ENCODE measurements at places on chromosomes 5 and 9.

DNA sequence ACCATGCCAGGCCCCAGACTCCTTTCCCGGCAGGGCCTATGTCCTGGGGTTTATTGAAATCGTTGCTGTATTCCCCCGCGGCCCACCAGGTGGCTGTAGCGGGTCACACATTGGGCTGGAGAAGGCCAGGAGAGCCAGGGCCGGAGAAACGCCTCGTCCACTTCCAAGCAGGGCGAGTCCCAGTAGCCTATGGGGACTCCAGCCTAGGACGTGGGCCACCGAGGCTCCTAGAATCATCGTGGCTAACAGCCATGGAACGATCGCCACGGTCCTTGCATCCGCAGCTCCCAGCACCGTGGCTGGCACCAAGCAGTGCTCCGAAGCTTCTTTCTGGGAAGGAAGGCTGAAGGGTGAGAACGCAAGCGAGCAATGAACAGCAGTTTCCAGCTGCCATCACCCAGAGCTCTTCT lies 87.7 kb downstream of the ENTREP1 start:
- H3K4me3 ChIP-seq: no peak overlapping the region
- no peak for DNase-seq
- no peaks in the 10 kb centered on the region for H3K4me1 ChIP-seq
- no peaks in the 10 kb centered on the region for H3K27me3 ChIP-seq
- no peak overlapping the region for H3K27ac ChIP-seq

- H3K27me3 ChIP-seq: no peaks in the 10 kb centered on the region
- no peak for DNase-seq
- no peaks in the 10 kb centered on the region for H3K36me3 ChIP-seq
- no peak overlapping the region for H3K27ac ChIP-seq
Observed at GRCh38 chr5:31047007-31047406, 146.5 kb upstream of the CDH6 start.

DNA sequence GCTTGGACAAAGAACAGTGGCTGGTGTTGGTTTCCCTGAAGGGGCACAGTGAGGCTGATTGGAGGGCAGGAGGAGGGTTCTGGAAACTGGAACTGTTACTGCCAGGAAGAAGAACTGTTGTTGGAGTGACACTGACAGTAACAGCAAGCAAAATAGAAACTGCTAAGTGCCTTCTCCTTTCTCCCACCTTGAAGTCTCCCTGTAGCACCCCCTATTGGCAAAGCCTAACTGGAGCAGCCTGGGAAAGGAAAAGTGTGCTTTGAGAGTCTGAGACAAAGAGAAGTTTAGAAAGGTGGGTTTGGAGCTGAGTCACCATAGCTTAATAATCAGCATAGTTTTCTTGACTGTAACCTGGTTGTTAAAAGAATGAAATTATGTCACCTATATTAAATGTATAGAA lies 2.5 kb upstream of the TMEM174 start:
- no peaks in the 10 kb centered on the region for H3K4me1 ChIP-seq
- no peak for DNase-seq

DNA sequence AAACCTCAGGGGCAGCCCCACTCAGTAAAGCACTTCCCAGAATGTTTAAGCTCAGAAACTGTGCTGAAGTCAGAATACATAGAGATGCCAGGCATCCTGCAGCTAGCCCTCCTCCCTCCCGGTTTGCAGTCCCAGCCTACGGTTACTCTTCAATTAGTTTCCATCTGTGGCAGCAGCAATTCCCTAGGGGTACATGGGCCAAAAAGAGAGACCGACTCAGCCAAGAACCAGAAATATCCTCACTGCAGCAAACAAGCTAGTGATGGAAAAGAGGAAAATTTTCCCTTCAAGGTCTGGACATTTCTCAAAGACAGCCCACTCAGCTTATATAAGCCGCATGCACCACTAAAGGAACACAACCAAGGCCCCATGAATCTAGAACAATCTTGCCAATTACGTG lies 89.1 kb upstream of the PPP2R2B start:
- H3K4me1 ChIP-seq: no peaks in the 10 kb centered on the region
- H3K27ac ChIP-seq: no peak overlapping the region
- no peak for DNase-seq

All from vagina (tissue), 2 donors.